ENCODE measurements at places on chromosomes 3 and 15.
A peak's percentile ranks its signal among the peaks of the same experiment; 100 is the strongest.

GRCh38 chr3:46942076-46942475, 34.5 kb downstream of the CCDC12 start:
- peaks cover 36% of the 10 kb centered on the region for H3K36me3 ChIP-seq
- peak overlapping the region; percentile 93 for H3K27ac ChIP-seq
- DNase-seq: peak; percentile 90

- H3K4me3 ChIP-seq: no peak overlapping the region
- H3K4me1 ChIP-seq: no peaks in the 10 kb centered on the region
- H3K27me3 ChIP-seq: no peaks in the 10 kb centered on the region
- no peaks in the 10 kb centered on the region for H3K36me3 ChIP-seq
- H3K27ac ChIP-seq: no peak overlapping the region
Observed at GRCh38 chr3:82424031-82424339, 662.5 kb upstream of the GBE1 start.

DNA sequence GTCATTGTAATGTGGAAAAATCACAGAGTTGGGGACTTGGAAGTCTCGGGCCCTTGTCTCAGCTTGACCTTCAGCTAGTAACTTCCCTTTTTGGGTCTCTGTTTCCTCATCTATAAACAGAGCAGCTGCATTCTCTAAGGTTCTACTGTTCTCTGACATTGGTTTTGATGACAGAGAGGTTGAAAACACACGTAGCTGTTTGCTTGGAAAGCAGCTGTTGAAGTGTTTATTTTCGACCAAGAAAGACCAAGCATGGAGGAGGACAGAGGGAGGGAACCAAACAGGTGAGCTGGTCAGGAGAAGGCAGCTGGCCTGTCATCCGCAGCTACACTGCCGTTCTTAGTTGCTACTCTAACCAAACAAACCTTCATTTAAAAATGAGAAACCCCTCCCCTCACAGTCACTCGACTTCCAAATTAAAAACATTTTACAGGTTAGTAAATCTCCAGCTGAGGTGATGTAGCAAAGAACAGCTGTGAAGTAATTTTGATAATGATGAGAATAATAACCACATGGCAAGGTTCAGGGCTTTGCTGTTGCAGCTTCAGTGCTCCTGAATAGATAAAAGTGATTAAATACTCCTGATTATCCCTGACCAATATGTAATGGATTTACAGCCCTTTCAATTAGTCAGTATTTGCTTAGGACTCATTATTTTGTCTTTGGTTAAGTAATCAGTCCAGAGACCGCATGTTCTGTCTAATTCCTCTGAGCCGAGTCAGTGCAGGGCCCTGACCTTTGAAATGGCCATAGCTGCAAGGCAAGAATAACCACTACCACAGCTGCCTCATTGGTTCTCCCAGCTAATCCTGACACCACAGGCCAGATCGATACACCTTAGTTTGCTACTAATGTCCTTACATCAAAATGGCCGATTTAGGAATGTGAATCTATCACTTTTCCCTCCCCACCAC, 65.3 kb downstream of the MEIS2 start:
- H3K4me1 ChIP-seq: no peaks in the 10 kb centered on the region
- peak; percentile 26 for DNase-seq
- no peak overlapping the region for H3K4me3 ChIP-seq

GRCh38 chr3:72993391-72993790, 3.2 kb upstream of the PPP4R2 start:
- peaks cover 7% of the 10 kb centered on the region for H3K4me1 ChIP-seq
- H3K36me3 ChIP-seq: no peaks in the 10 kb centered on the region
- no peak overlapping the region for H3K4me3 ChIP-seq

GRCh38 chr15:42066764-42067415, 27.5 kb downstream of the PLA2G4D start:
- DNase-seq: no peak
- peaks cover 4% of the 10 kb centered on the region for H3K4me1 ChIP-seq
- H3K4me3 ChIP-seq: no peak overlapping the region

DNA sequence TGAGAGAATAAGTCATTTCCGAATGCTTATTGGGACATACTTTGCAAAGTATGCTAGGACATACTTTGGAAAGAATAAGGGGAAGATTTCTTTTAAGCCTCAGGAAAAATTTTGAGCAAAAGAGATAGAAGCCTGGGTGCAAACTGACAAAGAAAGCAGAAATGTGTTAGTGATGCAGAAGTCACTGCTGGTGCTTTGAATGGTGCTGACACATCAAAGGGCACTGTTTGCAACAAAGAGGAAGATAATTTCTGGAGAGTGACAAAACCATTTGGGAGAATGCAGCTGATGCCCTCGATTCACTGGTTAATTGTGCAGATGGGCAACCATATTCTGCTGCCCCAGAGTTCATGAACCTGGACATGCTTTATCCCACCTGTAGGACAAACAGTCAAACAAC, 11.0 kb upstream of the RAP2B start:
- no peak for DNase-seq
- no peak overlapping the region for H3K27ac ChIP-seq
- no peaks in the 10 kb centered on the region for H3K36me3 ChIP-seq
- no peaks in the 10 kb centered on the region for H3K27me3 ChIP-seq
- H3K4me1 ChIP-seq: no peaks in the 10 kb centered on the region

DNA sequence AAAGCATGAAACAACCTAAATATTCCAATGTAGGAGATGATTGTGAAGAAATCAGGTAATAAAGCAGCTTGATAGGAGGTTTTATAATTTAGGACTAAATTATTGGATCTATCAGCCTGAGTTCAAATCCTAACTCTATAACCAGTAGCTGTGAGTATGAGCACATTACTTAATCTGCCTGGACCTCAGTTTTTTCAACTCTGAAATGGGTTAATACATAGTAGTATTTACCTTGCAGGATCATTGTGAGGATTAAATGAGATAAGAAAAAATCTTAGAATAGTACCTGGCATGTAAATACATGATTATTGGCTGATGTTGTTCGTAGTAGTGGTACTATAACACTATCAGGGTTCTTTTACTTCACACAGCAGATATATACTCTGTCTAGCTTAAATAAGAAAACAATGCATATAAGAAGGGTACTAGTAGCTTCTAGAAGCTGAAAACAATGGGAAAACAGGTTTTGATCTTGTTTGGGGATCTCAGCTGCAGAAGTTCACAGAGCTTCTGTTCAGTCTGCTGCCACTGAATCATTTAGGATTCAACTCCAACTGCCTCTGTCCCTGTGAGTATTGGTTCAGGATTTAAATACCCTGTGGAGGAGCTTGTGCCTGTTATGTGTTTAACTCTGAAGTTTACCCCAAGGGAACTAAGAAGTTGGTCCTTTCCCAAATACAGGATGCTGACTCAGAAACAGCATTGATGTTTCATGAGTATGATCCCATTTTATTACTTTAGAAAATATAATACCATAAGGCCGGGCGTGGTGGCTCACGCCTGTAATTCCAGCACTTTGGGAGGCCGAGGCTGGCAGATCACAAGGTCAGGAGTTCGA, 34.2 kb downstream of the KAT2B start:
- H3K27ac ChIP-seq: no peak overlapping the region
- H3K36me3 ChIP-seq: peaks cover 4% of the 10 kb centered on the region
- no peaks in the 10 kb centered on the region for H3K27me3 ChIP-seq
- H3K4me1 ChIP-seq: no peaks in the 10 kb centered on the region
- H3K4me3 ChIP-seq: no peak overlapping the region
- no peak for DNase-seq

- H3K27ac ChIP-seq: no peak overlapping the region
- H3K36me3 ChIP-seq: no peaks in the 10 kb centered on the region
- no peaks in the 10 kb centered on the region for H3K27me3 ChIP-seq
- no peaks in the 10 kb centered on the region for H3K4me1 ChIP-seq
- H3K4me3 ChIP-seq: no peak overlapping the region
- DNase-seq: no peak
Observed at GRCh38 chr3:74676-75243, 121.8 kb upstream of the CHL1 start.

- no peak for DNase-seq
- no peaks in the 10 kb centered on the region for H3K27me3 ChIP-seq
- H3K4me3 ChIP-seq: no peak overlapping the region
- H3K4me1 ChIP-seq: no peaks in the 10 kb centered on the region
- H3K27ac ChIP-seq: no peak overlapping the region
Observed at GRCh38 chr3:179973931-179974361, 62.8 kb downstream of the PEX5L start.

GRCh38 chr3:141122455-141123030, 71.4 kb downstream of the SPSB4 start:
- H3K36me3 ChIP-seq: no peaks in the 10 kb centered on the region
- H3K27me3 ChIP-seq: peaks cover 2% of the 10 kb centered on the region
- H3K4me3 ChIP-seq: no peak overlapping the region
- H3K4me1 ChIP-seq: no peaks in the 10 kb centered on the region
- no peak for DNase-seq

DNA sequence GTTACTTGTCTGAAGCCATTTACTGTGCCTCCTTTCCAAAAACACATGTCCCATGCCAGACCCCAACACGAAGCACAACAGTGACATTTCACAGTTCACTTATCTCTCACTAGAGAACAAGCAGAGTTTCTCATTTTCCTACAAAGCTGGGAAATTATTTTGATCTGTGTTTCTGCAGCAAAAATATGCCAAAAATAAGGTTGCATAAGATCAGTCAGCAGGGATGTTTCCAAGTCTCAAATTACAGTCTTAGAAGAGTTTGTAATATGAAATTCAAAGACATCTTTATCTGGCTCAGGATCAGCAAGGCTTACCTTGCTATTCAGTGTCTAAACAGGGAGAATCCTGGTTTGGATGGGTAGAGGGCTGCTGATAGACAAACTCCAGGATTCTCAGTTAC, 75.5 kb downstream of the GJD2 start:
- H3K4me3 ChIP-seq: no peak overlapping the region
- H3K36me3 ChIP-seq: no peaks in the 10 kb centered on the region
- no peak overlapping the region for H3K27ac ChIP-seq
- no peak for DNase-seq
- no peaks in the 10 kb centered on the region for H3K27me3 ChIP-seq

DNA sequence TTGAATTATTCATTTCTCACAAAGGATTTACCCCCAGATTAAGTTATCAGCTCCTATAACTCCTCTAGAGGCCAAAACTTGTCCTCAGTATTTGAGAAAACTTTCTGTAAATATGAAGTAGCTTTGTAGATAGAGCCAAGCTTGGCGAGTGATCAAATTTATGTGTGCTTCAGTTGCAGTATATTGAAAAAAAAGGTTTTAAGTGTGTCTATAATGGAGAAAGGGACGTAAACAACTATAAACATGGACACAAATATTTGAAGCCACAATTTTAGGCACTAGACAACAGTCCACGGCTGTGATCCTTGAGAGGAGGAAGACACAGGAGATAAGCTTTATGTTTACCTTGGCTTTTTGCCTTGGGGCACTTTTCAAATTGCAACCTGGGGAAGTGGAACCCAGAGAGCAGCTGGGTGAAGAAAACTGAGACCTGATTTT, 118.7 kb downstream of the THRB start:
- no peak overlapping the region for H3K4me3 ChIP-seq
- H3K4me1 ChIP-seq: peaks cover 38% of the 10 kb centered on the region
- H3K27me3 ChIP-seq: no peaks in the 10 kb centered on the region
- H3K36me3 ChIP-seq: no peaks in the 10 kb centered on the region
- peak overlapping the region; percentile 0 for H3K27ac ChIP-seq

DNA sequence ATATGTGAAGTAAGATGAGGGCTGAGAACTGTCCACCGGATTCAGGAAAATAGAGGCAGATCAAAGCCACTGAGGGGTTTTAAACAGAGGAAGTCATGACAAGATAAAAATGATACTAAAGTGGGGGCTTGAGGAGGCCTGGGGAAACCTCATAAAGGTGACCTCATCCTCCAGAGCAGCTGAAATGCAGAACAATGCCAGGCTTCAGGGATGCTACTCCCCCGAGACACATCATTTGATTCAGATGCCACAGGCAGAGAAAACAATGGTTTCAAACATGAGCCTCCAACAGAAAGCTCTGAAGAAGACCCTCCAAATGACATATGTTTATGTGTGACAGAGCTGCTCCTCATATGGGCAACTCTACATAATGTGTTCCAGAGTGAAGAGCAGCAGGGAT, 6.4 kb downstream of the CFAP20DC start:
- DNase-seq: no peak
- H3K4me1 ChIP-seq: no peaks in the 10 kb centered on the region
- H3K27me3 ChIP-seq: no peaks in the 10 kb centered on the region
- no peak overlapping the region for H3K4me3 ChIP-seq
- H3K36me3 ChIP-seq: no peaks in the 10 kb centered on the region

DNA sequence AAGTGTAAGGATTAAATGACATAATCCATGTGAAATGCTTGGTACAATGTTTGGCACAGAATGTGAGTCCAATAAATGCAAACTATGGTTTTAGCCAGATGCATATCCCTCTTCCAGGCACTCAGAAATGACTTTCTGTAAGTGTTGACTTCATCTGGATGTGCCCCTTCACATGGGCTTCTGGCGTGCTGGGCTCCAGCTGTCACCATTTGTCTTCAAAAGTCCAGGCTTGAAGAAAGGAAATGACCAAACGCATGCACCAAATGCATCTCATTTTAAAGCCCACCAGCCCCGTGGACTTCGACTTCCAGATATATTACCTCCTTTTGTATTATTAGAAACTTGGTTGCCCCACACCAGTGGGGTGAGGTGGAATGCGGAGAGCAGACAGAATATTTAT, 23.7 kb downstream of the CRYGS start:
- H3K36me3 ChIP-seq: no peaks in the 10 kb centered on the region
- no peak overlapping the region for H3K4me3 ChIP-seq
- H3K4me1 ChIP-seq: no peaks in the 10 kb centered on the region
- H3K27ac ChIP-seq: no peak overlapping the region
- no peak for DNase-seq
